ENCODE measurements at places on chromosomes 5 and 9.
A peak's percentile ranks its signal among the peaks of the same experiment; 100 is the strongest.

DNA sequence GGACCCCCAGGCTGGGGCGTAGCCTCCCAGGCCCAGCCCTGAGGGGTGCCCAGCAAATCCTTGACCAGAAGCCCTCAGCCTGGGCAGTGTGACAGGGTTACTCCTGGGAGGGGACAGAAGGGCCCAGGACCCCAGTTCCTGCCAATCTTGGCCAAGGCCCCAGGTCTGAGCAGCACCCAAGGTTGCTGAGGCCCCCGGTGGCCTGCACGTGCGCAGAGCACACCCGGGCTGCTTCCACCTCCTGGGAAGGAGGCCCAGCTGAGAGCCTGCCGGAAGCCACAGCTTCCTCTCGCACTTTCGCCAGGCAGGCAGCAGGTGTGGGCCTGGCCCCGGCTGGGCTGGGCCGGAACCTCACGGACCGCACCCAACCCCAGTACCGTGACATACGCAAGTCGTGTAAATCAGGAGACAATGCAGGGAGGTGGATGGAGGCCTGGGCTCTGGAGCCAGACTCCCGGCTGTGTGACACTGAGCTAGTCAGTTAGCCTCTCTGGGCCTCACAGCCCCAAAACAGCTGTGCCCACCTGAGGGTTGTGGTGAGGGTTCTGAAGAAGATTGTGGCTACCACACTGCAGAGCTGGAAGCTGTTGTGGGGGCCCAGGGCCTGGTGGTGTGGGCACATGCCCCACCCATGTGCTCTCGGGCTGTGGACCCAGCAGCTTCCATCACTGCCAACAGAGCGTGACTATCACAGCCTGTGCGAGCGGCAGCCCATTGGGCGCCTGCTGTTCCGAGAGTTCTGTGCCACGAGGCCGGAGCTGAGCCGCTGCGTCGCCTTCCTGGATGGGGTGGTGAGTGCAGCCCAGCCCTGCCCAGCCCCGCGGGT, 5.1 kb downstream of the GRK6 start:
- DNase-seq: peak; percentile 75

GRCh38 chr5:133083901-133084300, 32.1 kb downstream of the HSPA4 start:
- DNase-seq: no peak

GRCh38 chr5:23583081-23583480, 75.7 kb downstream of the PRDM9 start:
- DNase-seq: no peak

- DNase-seq: no peak
Observed at GRCh38 chr5:54705994-54706653, 188.6 kb downstream of the SNX18 start.

DNA sequence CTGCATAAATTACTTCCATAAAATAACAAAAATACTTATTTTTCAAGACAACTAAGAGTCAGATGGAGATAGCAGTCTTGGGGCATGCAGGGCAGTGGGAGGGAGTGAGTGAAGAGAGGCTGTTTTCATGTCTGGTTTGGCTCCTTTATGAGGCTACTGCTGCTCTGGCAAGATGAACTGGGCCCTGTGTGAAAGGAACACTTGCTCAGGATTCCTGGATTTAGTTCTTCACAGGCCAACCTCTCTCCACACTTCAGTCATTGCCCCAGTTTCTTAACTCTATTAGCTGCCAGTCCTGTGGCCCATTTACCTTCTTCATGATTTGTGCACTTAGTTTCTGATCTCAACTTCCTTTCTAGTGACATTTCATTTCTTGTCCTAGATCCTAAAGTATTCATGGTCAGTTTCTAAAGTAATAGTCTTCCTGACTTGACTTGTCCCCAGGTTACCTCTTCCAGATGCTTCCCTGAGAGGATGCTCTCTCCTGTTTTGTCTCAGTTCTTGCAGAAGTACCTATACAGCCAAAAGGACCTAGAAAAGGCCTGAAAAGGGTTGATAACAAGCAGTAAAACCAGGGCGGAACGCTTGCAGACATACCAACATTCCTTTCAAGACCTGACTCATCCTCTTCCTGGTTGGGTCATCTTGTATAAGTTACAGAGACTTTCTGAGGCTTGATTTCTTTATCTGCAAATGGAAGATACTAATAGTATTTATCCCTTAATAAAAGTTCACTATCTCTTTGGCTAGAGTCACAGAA, 77.0 kb upstream of the ZFAND5 start:
- DNase-seq: peak; percentile 29

DNA sequence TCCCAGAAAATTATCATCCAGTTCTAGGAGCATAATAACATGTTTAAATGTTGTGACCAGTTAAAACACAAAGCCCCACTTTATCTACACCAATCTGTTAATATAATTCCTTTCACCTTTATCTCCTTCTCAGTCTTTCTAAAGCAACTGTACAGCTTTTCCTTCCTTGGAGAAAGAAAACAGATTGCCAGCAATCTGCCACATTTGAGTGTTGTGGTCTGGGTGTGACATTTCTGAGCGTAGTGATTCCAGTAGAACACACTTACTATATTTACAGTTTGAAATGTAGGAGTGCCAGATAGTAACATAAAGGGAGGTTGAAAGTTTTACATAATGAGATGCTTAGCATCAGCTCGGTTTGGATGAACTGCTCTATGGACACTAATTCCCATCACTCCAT, 76.1 kb downstream of the KCNN2 start:
- no peak for DNase-seq

DNA sequence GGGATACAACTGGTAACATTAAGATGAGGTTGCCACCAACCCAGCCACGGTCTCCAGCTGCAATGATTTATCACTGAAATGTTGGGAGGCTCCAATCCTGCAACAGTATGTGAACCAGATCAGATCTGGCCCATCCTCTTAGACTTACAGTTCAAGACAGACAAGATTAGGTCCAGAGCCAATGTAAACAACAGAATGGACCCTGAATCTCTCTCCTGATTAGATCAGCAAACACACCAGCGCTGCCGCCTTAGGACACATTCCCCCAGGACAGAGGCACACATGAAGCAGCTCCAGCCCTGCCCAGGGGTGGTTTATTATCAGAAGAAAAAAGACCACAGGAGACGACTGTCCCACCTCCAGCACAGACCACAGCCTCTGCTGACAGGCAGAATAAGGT, 82.1 kb downstream of the SLIT3 start:
- no peak for DNase-seq

- no peak for DNase-seq
Observed at GRCh38 chr5:163624431-163624830, 119.0 kb downstream of the MAT2B start.

GRCh38 chr9:77221431-77221830, 44.1 kb downstream of the VPS13A start:
- no peak for DNase-seq

DNA sequence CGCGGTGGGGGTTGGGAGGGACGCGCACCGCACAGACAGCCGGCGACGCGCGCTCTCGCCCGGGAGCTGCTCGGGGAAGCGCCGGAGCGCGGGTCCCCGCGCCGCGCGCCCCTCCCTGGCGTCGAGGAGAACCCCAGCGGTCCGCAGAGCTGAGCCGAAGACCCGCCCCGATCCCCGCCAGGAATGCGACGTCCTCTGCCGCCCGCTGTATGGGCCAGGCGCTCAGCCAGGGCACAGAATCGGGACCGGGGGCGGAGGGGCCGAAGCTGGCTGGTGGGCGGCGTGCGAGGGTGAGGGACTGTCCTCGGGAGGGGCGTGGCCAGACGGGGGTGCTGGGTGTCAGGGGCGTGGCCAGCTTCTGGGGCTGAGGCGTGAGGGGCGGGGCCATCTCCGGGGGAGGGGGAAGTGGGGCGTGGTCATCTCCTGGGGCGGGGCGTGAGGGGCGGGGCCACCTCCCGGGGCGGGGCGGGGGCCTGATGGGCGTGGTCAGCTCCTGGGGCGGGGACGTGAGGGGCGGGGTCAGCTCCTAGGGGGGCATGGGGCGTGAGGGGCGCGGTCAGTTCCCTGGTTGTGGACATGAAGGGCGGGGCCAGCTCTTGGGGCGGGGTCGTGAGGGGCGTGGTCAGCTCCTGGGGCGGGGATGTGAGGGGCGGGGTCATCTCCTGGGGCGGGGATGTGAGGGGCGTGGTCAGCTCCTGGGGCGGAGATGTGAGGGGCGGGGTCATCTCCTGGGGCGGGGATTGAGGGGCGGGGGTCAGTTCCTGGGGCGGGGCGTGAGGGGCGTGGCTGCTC, 965 bp downstream of the PTGDS start:
- DNase-seq: peak; percentile 99

- DNase-seq: no peak
Observed at GRCh38 chr5:39178171-39178570, 41.2 kb downstream of the FYB1 start.

- DNase-seq: no peak
Observed at GRCh38 chr9:107793541-107793940, 304.0 kb upstream of the KLF4 start.

DNA sequence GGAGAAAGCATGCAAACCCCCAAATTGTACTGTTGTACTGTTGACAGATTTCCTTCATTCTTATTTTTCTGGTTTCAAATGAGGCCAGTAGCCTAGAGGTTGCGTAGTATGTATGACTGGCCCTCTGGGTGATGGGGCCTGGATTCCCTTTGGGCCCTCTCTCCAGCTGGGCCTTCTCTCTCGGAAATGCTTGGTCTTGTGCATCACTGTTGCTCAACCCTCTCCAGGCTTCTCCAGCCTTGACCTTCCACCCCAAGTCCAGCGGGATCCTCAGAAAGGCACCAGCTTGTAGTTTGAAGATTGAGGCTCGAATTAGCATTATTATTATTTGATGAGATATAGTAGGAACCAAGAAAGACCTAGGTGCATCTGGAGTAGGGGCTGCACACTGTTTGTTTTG, 87.0 kb downstream of the ANGPTL2 start:
- peak; percentile 81 for DNase-seq

DNA sequence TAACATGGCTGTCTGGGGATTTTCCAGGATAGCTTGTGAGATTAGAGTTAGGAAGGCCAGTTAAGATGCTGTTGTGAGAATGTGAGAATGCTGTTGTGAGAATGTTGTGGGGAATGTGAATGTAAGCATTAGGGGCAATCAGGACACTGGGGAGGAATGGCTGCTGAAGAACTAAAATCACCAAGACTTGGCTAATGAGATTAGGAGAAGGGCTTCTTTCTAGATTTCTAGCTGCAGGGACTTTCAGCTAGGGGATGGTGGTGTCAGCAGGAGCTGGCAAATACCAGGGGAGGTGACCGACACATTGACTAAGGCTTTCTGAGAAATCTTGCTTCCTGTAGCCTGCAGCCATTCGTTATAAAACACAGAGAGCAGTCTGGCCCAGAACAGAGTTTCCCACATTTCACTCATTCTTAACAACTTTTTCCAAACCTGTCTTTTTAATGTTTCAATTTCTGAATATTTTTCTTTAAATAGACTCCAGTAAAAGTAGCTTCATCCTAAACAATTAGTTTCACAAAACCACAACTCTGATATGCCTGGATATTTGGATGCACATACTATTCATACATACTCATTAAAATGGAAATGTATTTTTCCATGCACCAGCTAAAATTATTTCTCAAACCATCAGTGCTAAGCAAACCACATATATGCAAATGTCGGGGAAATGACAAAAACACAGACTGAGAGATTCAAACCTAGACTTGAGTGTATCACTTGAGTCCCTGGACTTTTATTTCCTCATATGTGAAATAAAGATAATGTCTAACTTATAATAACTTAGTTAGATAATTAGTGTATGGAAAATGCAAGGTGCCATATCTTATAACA, 89.3 kb upstream of the TNC start:
- no peak for DNase-seq

GRCh38 chr5:171271798-171272197, 37.2 kb upstream of the TLX3 start:
- no peak for DNase-seq

DNA sequence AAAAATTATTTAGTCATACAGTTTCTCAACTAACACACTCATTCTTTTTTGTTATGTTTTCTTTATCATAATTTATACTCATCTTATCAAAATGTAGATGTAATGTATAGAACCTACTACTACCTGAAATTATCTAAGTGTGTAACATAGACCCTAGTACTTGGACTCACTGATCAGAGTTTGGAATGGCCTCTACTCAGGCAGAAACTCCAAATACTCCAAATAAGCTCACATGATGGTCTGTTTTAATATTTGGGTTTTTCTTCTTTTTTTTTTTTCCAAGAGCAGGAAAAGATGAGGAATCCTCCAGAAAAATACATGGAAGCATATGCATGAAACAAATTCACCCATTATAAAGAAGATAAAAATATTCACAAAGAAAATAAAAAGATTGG, 126.3 kb downstream of the PDE4D start:
- no peak for DNase-seq

GRCh38 chr9:34171753-34172535, 6.9 kb upstream of the UBAP1 start:
- no peak for DNase-seq

DNA sequence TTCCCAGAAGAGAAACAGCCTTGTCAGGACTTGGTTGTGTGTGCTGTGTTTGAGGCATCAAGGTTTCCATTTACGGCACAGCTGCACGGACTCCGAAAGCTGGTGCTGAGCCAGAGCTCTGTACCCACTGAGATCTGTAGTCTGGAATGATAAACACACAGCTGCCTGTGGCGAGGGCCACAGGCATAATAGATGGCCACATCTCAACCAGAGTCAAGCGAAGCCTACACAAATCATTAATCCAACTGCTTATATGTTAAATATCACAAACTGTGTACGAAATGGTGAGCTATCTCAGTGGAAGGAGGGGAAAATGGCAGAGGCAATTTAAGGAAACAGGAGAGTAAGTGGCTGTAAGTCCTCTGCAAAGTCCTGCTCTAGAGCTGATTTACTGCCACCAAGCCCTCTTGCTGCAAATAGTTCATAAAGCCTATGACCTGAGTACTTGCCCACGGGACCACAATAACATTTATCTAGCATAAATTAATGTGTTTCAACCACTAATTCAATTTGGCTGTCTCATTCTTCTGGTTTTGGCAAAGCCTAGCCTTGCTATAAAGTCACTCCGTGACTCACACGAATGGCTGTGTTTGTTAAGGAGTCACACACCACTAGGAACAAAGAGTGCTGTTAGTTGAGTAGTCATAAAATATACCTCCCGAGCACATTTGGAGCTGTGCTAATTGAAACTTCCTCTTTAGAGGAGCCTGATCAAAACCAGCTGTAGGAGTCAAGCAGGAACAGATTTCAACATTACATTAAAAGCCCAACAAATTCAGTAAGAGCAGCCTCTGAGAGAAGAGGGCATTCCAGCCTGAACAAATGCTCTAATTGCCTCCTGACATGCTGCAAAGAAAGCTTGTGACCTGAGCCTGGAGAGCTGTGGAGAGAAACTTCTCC, 738.6 kb upstream of the ZNF608 start:
- peak; percentile 38 for DNase-seq

GRCh38 chr9:87226896-87227295, 270.8 kb upstream of the DAPK1 start:
- no peak for DNase-seq

DNA sequence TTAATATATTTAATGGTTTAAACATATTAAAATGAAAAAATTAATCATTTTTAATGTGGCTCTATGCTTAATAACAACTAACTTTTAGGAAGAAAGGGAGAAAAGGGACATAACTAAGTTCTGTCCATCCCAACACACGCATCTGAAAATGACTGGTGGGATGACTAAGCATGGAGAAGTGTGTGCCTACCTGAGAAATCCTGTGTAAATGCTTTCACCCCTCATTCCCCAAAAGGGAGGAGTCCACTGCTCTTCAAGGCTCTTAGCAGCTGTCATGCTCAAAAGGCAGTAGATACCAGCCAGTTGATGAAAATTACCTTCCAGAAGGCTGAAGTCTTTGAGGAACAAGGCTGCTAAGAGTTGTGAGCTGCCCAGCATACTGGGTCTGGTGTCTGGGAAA, 130.9 kb downstream of the NFIB start:
- DNase-seq: no peak

- DNase-seq: no peak
Observed at GRCh38 chr9:4962085-4962484, 23.0 kb upstream of the JAK2 start.

GRCh38 chr9:70805949-70806348, 315.5 kb downstream of the TRPM3 start:
- DNase-seq: no peak

Data from osteoblast (primary cell).